CD4-positive, CD25-positive, alpha-beta regulatory T cell (primary cell): ENCODE measurements at places on chromosomes 2 and 18.

- no peaks in the 10 kb centered on the region for H3K36me3 ChIP-seq
- DNase-seq: no peak
- H3K27me3 ChIP-seq: no peaks in the 10 kb centered on the region
- no peak overlapping the region for H3K4me3 ChIP-seq
- H3K27ac ChIP-seq: no peak overlapping the region
- H3K4me1 ChIP-seq: no peaks in the 10 kb centered on the region
Measured at GRCh38 chr2:187302116-187302515, 145.9 kb downstream of the CALCRL start.

GRCh38 chr18:9469685-9470084, 5.6 kb upstream of the RALBP1 start:
- peaks cover 6% of the 10 kb centered on the region for H3K4me1 ChIP-seq
- peaks cover 17% of the 10 kb centered on the region for H3K27me3 ChIP-seq
- no peak for DNase-seq
- H3K4me3 ChIP-seq: no peak overlapping the region

GRCh38 chr2:239220981-239221396, 179.8 kb downstream of the HDAC4 start:
- H3K27ac ChIP-seq: no peak overlapping the region
- no peaks in the 10 kb centered on the region for H3K27me3 ChIP-seq
- DNase-seq: no peak
- H3K4me1 ChIP-seq: peaks cover 41% of the 10 kb centered on the region

DNA sequence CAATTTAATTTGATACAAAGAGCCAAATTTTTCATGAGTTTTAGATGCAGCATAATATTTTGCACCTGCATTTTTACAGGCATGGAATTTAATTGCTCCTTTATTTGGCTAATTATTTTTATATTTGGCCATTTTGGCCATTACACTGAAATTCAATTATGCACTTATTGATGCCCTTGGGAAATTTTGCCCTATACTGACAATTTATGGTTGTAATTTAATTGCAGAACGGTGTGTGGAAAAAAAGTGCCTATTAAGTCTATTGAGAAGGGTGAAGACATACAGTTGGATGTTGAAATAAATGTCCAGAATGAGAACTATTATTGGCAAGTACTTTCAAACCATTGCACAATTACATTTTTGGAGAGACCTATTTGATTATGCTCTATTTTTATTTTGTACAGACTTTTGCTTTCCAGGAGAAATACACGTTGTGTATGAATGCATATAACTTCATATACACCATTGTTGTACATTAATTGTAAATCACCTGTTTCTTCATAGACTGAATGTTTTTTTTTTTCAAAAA, 1319.3 kb upstream of the CDH2 start:
- DNase-seq: no peak
- no peak overlapping the region for H3K27ac ChIP-seq
- H3K4me1 ChIP-seq: no peaks in the 10 kb centered on the region
- no peaks in the 10 kb centered on the region for H3K36me3 ChIP-seq
- H3K4me3 ChIP-seq: no peak overlapping the region
- no peaks in the 10 kb centered on the region for H3K27me3 ChIP-seq
